Karpas-422 (cell line): ENCODE measurements at places on chromosomes 3 and 15. TPM values are rescaled to one million over a fixed set of nuclear protein-coding genes. Genes with fewer than 3 reads are reported as not detected.
A peak's percentile ranks its signal among the peaks of the same experiment; 100 is the strongest.

DNA sequence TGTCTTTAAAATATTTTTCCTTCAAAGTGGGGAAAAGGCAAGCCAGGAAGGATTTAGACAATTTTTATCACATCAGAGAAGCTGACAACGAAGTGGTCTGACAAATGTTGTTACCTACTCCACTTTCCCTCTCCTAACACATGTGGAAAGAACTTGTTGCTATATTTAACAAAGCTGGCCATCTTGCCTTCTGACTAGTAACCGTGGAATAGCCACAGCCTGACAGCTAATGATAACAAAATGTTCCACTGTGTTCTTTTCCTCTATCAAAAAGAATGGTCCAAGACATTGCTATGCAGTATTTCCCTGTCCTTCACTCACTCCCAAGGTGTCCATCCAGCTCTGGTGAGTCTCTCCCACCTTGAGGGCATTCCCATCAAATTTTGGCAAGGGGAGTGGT is 481.4 kb upstream of the THBS1 start:
- no peak for DNase-seq

DNA sequence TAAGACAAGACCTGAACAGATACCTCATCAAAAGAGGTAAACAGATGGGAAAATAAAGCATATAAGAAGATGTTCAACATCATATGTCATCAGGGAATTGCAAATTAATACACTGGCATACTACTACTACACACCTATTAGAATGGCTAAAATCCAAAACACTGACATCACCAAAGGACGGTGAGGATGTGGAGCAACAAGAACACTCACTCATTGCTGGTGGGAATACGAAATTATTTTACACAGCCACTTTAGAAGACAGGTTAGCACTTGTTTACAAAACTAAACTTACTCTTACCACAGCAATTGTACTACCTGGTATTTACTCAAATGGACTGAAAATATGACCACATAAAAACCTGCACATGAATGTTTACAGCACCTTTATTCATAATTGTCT is 119.6 kb downstream of the GSK3B start:
- no peak for DNase-seq

DNA sequence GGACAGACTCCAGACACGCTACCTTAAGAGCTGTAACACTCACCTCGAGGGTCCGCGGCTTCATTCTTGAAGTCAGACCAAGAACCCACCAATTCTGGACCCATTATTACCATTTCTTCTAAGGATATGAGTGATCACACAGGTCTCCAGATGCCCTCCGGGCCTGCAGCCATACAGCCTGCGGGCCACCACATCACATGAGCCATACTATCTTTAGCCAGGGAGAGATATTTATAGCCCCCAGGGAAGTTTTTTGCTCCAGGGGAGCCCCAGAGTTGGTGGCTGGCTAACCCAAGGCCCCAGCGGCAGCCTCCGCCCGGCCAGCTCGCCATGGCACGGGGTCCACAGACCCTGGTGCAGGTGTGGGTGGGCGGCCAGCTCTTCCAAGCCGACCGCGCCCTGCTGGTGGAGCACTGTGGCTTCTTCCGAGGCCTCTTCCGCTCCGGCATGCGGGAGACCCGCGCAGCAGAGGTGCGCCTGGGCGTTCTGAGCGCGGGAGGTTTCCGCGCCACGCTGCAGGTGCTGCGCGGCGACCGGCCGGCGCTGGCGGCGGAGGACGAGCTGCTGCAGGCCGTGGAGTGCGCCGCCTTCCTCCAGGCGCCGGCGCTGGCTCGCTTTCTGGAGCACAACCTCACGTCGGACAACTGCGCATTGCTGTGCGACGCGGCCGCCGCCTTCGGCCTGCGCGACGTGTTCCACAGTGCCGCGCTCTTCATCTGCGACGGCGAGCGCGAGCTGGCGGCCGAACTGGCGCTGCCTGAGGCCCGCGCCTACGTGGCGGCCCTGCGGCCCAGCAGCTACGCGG is at the start of gene KBTBD13:
KBTBD13 (plus strand) TSS at position 261 of the 805 bp plus-strand sequence; CDS start at position 331, 70 bp downstream.
- no peak for DNase-seq

GRCh38 chr3:71710906-71711494 is 14.2 kb downstream of the EIF4E3 start:
- peak; percentile 80 for DNase-seq

Gene CNOT10
- 43.1 and 62.7 TPM in 2 replicates for total RNA-seq

Gene POLQ
- total RNA-seq = 9.5 and 10.0 TPM in 2 replicates
